ENCODE measurements at places on chromosomes 1 and 21.

- DNase-seq = no peak
Measured at GRCh38 chr1:110266834-110267233, 56.7 kb downstream of the KCNC4 start.

- DNase-seq = no peak
Measured at GRCh38 chr1:115325874-115326273, 12.2 kb downstream of the NGF start.

GRCh38 chr1:45455162-45455561 is 35.8 kb downstream of the TESK2 start:
- DNase-seq = no peak

DNA sequence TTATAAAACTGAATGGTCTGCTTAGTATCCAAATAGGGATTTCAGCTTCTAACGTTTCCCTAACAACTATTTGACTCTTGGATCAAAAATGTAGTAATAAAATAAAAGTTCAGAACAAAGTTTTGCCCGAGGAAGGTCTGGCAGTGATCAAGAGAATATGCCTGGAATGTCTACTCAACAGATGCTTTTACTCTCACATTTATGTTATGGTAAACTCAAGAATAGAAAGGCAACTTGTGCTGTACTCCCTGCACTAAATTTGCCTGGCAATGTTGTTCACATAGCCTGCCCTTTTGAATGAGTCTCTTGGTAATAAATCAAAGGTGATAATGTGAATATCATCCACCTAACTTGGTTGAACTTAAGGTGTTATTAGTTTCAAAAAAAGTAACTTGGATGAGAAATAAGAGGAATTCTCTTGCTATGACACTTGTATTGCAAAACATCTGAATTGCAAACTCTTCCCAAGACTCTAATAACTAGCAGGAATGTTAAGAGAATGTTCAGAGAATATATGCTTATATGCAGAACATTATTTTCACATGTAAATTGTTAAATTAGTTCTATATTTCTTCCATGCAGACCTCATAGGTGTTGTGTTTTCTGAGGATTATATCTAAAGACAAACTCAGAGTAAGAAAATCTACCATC is 215.8 kb downstream of the COL24A1 start:
- no peak for DNase-seq

DNA sequence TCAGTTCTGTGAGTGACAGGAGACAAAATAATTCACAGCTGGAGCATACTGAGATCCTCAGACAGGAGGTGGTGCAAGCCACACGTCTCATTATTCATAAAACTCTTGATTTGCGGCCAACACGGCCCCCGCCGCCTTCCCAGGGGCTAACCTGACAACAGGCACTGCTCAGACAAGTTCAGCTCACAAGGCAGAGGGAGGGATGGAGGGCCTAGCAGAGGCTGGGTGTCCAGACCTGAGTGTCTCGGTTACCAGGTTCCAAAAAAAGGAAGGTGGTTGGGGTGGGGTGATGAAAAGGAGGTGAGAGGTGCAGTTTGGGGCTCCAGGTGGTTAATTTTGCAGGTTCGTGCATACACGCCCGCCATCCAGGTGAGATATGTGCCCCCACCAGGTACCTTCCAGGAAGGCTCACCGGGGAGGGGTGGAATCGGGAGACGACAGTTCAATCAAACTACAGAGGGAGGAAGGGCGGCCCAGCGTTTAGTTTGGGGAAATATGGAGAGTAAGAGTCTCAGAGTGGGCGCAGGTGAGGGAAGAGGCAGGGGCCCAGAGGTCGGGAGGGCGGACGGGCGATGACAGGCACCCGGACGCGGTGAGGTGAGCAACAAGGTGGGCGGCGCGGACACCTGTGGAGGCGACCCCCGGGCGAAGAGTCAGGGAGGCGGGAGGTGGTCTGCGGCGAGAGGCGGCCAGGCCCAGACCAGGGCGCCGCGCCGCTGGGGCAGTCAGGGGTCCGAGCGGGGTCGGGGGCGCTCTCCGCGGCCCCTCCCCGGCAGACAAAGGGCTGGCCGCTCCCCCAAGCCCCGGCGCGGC is 629 bp downstream of the CTNNBIP1 start:
- DNase-seq = no peak

GRCh38 chr21:25658427-25659035 is 19.5 kb downstream of the JAM2 start:
- no peak for DNase-seq

Data from stimulated activated CD8-positive, alpha-beta memory T cell treated with anti-CD3 and anti-CD28 coated beads, Interleukin-7, amount 100 ng/mL, for 4 hours (primary cell).